Esophagus muscularis mucosa (tissue), 4 donors: ENCODE measurements at places on chromosomes 16 and 17.

- H3K4me3 ChIP-seq = peak within 1 kb of the TSS; percentile 57
- DNase-seq = no peak
- H3K36me3 ChIP-seq = peaks cover 72% of the 10 kb centered on the region
- H3K4me1 ChIP-seq = peaks cover 18% of the 10 kb centered on the region
- no peaks in the 10 kb centered on the region for H3K27me3 ChIP-seq
Observed at GRCh38 chr17:81902023-81902652, at the start of gene NPB. TSS of gene NPB (plus strand) at chr17:81902238. CDS start at chr17:81902278, 40 bp downstream.

DNA sequence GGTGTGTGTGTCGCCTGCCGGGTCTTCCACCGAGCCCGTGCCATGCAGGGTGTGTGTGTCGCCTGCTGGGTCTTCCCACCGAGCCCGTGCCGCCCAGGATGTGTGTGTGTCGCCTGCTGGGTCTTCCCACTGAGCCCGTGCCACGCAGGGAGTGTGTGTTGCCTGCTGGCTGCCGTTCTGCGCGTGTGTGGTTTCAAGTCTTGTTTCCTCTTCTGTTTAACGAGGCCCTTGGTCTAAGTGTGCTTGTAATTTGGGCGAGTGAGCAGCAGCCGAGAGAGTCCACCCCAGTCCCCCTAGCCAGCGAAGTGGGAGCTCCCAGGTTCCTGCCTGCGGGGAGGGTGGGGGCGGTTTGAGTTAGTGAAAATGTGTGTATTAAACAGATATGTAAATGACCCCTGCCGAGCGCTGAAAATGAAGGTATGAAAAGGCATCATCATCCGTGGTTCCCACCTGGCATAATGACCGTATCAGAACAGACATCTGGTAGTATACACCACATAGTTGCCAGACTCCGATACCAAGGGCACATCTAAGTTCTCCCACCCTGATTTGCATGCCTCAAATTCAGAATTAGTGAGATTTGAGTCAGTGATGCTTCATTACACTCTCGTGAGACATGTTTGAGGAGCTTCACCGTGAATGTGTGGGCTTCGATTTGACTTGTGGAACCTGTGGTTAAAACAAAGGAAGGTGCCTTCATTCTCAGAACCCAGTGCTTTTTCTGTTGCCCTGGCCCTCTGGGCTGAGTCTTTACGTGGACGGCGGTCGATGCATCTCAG is 114.5 kb upstream of the CHMP6 start:
- no peak for DNase-seq
- H3K4me3 ChIP-seq = no peak overlapping the region
- H3K36me3 ChIP-seq = peaks cover 13% of the 10 kb centered on the region
- no peak overlapping the region for H3K27ac ChIP-seq

DNA sequence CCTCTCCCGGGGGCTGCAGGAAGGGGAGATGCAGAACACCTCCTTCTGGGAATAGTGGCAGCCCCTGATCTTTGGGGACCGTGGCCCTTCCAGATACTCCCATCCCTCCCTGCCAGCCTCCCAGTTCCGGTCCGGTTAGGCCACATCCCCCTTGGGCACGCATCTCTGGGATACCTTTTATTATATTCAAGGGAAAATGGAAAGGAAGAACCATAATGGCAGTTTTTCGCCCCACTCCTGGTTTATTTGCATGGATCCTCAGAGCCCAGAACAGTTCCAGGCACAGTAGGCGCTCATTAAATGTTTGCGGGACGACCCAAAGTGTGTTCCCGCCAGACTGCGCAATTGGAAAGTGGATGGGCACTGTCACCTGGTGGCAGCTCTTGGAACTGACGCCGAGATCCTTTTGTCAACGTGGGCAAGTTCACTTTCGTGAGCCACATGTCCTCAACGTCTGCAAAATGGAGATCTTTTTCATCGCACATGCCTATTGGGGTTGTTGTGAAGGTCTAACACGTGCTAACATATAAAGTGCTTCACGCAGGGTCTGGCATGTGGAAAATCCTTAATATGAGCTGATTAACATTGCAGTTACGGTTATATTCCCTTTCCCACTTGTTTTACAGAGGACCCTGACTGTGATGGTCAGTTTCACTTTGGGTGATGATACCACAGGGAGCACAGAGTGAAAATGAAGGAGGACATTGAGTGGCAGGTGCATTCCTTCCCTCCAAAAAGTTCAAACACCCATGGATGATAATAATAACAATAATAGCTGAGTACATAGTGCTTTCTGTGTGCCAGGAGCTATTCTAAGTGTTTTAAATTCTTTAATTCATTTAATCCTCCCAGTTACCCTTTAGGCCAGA is 1.7 kb upstream of the GPRC5B start:
- DNase-seq = peak; percentile 94
- no peaks in the 10 kb centered on the region for H3K36me3 ChIP-seq
- no peak overlapping the region for H3K27ac ChIP-seq
- peak overlapping the region; percentile 65 for H3K4me3 ChIP-seq
- peaks cover 32% of the 10 kb centered on the region for H3K27me3 ChIP-seq
- peaks cover 12% of the 10 kb centered on the region for H3K4me1 ChIP-seq

- H3K4me3 ChIP-seq = no peak overlapping the region
- H3K27me3 ChIP-seq = no peaks in the 10 kb centered on the region
- H3K4me1 ChIP-seq = peaks cover 49% of the 10 kb centered on the region
- H3K27ac ChIP-seq = no peak overlapping the region
- DNase-seq = no peak
- H3K36me3 ChIP-seq = peaks cover 13% of the 10 kb centered on the region
Observed at GRCh38 chr17:74239172-74239571, 25.8 kb downstream of the TTYH2 start.

GRCh38 chr16:23469814-23470213 is 16.8 kb upstream of the COG7 start:
- no peaks in the 10 kb centered on the region for H3K27me3 ChIP-seq
- no peak overlapping the region for H3K27ac ChIP-seq
- peaks cover 94% of the 10 kb centered on the region for H3K36me3 ChIP-seq

GRCh38 chr17:81814748-81815645 is 11.0 kb downstream of the GCGR start:
- no peak overlapping the region for H3K27ac ChIP-seq
- H3K4me1 ChIP-seq = no peaks in the 10 kb centered on the region
- no peak for DNase-seq
- H3K27me3 ChIP-seq = peaks cover 4% of the 10 kb centered on the region
- H3K4me3 ChIP-seq = no peak overlapping the region

- H3K4me3 ChIP-seq = no peak overlapping the region
- peaks cover 8% of the 10 kb centered on the region for H3K4me1 ChIP-seq
- DNase-seq = no peak
- H3K27me3 ChIP-seq = no peaks in the 10 kb centered on the region
Observed at GRCh38 chr17:80577876-80578570, 33.4 kb downstream of the RPTOR start.

- no peak overlapping the region for H3K27ac ChIP-seq
- peaks cover 29% of the 10 kb centered on the region for H3K4me1 ChIP-seq
- DNase-seq = no peak
- no peaks in the 10 kb centered on the region for H3K36me3 ChIP-seq
- no peaks in the 10 kb centered on the region for H3K27me3 ChIP-seq
- no peak overlapping the region for H3K4me3 ChIP-seq
Observed at GRCh38 chr16:84534815-84535214, 30.4 kb upstream of the MEAK7 start.

DNA sequence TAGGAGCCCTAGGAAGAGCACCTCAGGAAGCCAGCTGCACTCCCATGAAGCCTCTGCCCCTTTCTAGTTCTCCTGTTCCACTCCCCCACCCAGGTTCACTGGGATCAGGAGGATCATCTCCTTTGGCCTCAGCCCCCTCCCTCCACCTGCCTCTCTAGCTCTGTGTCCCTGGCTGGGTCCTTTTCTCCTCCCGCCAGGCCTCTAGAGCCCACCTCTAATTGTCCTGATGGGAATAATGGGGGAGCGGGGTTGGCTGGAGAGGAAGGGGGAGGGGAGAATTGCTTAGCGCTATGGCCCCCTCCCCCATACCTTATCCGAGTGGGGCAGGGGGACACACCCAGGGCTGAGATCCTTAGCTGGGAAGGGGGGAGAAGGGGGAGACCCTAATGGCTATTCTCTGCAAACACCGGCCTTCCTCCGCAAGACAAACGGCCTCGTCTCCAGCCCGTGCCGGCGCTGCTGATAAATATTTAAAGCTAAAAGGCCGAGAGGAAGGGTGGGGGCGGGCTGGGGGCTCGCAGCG is 997 bp downstream of the HOXB7 start:
- H3K4me1 ChIP-seq = peaks cover 47% of the 10 kb centered on the region
- H3K36me3 ChIP-seq = no peaks in the 10 kb centered on the region
- no peak overlapping the region for H3K27ac ChIP-seq
- peaks cover 97% of the 10 kb centered on the region for H3K27me3 ChIP-seq
- peak overlapping the region; percentile 45 for H3K4me3 ChIP-seq
- no peak for DNase-seq

DNA sequence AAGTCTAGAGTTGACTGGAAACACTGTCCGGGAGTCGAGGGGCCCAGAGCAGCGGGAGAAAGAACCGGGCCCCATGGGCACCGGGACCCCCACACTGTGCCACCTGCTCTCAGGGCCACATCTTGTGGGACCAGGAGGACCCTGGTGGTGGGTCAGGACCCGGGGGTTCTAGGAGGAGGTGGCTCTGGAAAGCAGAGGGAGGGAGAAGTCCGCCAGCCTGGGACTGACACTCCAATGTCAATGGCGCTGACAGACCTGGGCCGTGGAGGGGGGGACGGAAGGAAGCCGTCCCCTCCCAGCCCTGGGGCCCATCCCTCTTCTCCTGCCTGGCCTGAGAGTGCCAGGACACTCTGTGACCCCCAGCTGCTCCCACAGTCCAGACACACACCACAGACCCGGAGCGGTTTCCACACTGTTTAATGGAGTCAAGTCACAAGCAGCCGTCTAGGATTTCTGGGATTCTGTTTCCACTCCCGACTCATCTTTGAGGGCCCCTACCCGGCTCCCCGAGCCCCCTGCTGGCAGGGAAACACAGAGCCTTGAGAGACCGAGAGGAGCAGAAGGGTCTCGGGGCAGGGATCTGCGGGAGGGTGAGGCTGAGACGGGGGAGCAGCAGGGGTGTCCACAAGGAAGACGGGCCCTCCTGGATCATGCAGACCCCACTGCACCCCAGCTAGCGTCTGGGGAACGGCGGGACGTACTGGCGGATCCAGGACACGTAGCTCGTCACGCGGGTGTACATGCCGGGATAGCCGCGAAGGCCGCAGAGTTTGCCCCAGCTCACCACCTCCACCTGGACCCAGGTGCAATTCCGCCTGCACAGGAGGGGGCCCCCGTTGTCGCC is 23.5 kb upstream of the UBE2I start:
- H3K4me1 ChIP-seq = peaks cover 7% of the 10 kb centered on the region
- H3K4me3 ChIP-seq = no peak overlapping the region
- H3K36me3 ChIP-seq = no peaks in the 10 kb centered on the region

GRCh38 chr16:52467753-52468152 is 79.2 kb downstream of the TOX3 start:
- H3K4me3 ChIP-seq = no peak overlapping the region
- H3K4me1 ChIP-seq = no peaks in the 10 kb centered on the region
- no peaks in the 10 kb centered on the region for H3K36me3 ChIP-seq
- H3K27ac ChIP-seq = no peak overlapping the region
- DNase-seq = no peak
- no peaks in the 10 kb centered on the region for H3K27me3 ChIP-seq

DNA sequence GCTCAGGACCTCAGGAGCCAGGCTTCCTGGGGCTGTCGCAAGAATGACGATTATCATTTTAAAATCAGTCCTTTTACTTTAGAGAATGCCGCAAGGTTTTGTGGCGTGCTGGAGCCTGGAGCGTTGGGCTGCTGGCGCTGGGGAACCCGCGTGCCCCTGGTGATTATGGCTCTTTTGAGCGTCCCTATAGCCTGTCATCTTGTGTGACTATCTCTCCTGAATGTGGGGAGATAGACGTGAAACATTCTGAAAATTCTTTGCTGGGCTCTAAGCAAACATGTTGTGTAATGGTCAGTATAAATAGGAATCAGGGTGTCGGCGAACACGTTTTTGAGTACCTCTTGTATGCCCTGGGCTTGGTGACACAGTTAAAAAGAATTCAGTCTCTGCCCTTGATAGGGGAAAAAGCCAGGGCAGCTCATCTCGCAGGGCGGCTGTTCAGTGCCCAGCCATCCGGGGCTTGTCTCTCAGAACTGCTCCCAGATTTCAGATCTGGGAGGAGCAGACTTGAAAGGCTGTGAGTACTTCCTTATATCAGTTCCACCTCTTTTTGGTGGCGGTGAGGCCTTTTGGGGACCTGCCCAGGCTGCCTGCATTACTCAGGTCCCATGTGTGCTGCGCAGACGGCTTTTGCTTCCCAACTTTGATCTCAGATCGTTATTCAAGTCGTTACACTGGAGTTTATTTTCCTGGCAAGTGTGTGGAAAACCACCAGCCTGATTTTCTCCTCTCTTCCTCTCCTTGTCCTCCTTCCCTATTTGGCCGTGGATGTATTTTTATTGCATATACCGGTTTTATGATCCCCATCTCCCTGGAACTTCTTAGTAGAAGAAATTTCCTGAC is 973 bp downstream of the SLC7A6 start:
- H3K4me1 ChIP-seq = peaks cover 40% of the 10 kb centered on the region
- H3K36me3 ChIP-seq = peaks cover 6% of the 10 kb centered on the region
- H3K27me3 ChIP-seq = no peaks in the 10 kb centered on the region
- peak; percentile 93 for DNase-seq

- no peak for DNase-seq
- peaks cover 6% of the 10 kb centered on the region for H3K36me3 ChIP-seq
- H3K4me1 ChIP-seq = no peaks in the 10 kb centered on the region
- H3K27me3 ChIP-seq = no peaks in the 10 kb centered on the region
Observed at GRCh38 chr17:17526369-17526768, 30.2 kb upstream of the RASD1 start.

GRCh38 chr16:49681217-49681883 is 174.6 kb downstream of the ZNF423 start:
- no peaks in the 10 kb centered on the region for H3K36me3 ChIP-seq
- H3K4me1 ChIP-seq = no peaks in the 10 kb centered on the region
- H3K4me3 ChIP-seq = no peak overlapping the region
- no peaks in the 10 kb centered on the region for H3K27me3 ChIP-seq
- no peak overlapping the region for H3K27ac ChIP-seq

GRCh38 chr16:63789603-63790002 is 1332.3 kb downstream of the CDH11 start:
- H3K4me1 ChIP-seq = no peaks in the 10 kb centered on the region
- H3K36me3 ChIP-seq = no peaks in the 10 kb centered on the region
- H3K27me3 ChIP-seq = no peaks in the 10 kb centered on the region
- no peak for DNase-seq

- H3K36me3 ChIP-seq = no peaks in the 10 kb centered on the region
- peak overlapping the region; percentile 63 for H3K27ac ChIP-seq
- H3K4me1 ChIP-seq = peaks cover 7% of the 10 kb centered on the region
- no peak overlapping the region for H3K4me3 ChIP-seq
- DNase-seq = no peak
- no peaks in the 10 kb centered on the region for H3K27me3 ChIP-seq
Observed at GRCh38 chr17:68759002-68759342, 157.8 kb upstream of the FAM20A start.

GRCh38 chr16:87436225-87437172 is 44.4 kb downstream of the MAP1LC3B start:
- no peaks in the 10 kb centered on the region for H3K36me3 ChIP-seq
- no peaks in the 10 kb centered on the region for H3K27me3 ChIP-seq
- H3K27ac ChIP-seq = peak overlapping the region; percentile 54
- no peak overlapping the region for H3K4me3 ChIP-seq
- DNase-seq = no peak

DNA sequence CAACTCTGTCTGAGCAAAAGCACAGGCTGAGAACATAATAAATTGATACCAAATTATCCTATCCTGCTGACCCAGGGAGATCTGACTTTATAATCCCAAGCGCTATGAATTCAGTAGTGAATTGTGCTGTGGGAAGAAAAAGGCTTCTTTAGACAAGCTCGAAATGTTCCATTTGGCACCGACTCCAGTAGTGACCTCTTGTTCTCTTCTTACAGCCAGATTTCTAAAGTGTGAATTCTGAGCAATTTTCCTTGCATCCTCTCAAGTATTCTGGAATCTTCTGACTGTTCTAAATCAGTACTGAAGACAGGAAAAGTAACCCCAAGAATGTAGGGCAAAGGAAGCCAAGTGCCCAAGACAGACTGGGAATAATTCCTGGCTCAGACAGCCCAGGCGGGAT is 58.2 kb downstream of the CDYL2 start:
- no peak for DNase-seq
- H3K4me1 ChIP-seq = no peaks in the 10 kb centered on the region
- H3K27ac ChIP-seq = no peak overlapping the region
- H3K4me3 ChIP-seq = no peak overlapping the region
- no peaks in the 10 kb centered on the region for H3K27me3 ChIP-seq
